NCI-H69 (cell line): ENCODE measurements at places on chromosomes 2 and 18.
A peak's percentile ranks its signal among the peaks of the same experiment; 100 is the strongest.

DNA sequence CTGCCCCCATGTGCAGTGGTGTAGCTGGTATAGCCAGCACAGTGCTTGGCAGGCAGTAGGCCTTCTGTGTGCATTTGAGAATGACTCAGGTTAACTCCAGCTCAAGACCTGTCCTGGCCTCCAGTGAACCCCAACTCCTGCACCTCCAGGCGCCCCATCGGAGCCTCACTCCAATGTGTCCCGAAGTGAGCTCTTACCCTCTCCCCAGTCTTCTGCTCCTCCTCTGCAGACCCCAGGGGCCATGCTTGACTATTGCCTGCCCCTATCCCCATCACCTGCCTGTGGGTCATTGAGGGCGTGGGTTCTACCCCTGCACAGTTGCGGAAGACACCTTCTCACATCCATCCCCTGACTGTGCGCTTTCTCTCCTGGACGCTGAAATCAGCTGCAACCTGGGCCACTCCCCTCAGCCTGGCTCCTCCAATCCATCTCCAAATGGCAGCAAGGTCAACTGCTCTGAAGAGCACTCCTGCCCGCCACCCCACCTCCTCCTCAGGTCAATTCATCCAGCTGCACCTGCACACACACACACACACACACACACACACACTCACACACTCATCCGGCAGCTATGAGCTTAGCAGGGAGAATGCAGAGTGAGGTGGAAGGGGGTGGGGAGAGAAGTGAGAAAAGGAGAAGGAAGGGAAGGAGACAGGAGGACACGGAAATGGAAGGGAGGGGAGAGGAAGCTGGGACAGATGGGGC lies 130.3 kb upstream of the GLI2 start:
- peak; percentile 13 for DNase-seq

GRCh38 chr2:59572227-59572626 lies 981.2 kb downstream of the BCL11A start:
- DNase-seq: no peak

- DNase-seq: peak; percentile 51
Observed at GRCh38 chr18:6781142-6781714, 51.7 kb downstream of the ARHGAP28 start.

DNA sequence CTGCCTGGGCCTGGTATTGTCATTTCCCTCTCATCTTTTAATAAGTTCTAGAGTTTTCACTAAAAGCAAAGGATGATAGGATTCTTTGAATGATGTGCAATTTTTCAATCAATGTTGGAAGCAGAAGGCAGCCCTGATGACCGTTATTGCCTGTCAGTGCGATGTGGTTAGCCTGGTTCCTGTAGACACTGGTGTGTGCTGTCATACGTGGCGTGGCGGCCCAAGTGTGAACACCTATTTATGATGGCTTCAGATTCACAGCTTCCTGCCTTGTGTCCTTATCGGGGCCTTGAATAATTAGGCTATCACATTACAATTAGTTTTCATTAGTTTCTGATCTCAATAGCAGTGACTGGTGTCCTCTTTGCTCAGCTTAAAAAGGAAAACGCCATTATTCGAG lies 218.5 kb downstream of the TPGS2 start:
- no peak for DNase-seq

DNA sequence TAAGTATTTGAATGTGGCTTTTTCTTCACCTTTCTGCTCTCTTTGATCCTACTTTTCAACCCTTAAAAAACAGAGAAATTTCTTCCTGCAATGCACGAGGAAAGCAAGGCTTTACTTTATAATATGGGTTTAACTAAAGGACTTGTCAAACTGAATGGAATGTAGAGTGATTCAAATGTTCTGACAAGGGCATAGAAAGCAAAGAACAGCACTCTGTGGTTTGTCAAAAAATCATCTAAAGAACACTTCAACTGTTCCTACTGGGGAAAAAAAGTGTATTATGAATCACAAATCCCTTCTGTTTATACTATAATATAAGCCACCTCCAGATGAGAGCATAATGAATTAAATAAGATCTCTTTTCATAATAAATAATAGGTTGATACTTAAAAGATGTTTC lies 45.0 kb upstream of the RIT2 start:
- DNase-seq: no peak

DNA sequence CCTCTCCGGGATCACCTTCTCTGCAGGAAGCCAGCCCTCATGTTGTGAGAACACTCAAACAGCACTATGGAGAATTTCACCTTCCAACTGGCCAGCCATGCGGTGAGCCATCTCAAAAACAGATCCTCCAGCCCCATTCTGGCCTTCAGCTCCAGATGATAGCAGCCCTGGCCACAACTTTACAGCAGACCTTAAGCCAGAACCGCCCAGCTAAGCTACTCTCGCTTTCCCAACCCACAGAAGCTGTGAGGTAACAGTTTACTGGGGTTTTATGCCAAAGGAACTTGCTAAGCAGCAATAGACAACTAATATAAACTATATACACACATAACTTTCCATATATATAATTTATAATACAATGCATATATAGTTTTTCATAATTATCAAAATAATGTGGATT lies 11.6 kb upstream of the PTPN4 start:
- no peak for DNase-seq

DNA sequence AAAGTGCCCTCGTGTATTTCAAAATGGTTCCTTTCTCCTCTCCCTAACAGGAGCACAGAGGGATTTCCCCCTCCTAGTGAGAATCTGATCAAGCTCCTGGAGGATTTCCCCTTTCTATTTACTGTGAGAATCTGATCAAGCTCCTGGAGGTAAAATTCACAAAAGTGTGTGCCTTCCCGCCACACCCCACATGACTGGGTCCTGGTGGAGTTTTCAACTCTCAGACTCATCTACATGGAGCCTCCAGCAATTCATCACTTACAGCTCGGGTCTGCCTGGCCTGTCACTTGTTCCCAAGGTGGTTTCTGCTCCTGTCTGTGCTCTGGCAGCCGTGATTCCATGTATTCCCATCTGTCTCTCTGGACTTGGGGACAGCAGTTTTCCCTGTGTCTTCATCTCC lies 590.7 kb downstream of the FBXO15 start:
- DNase-seq: no peak

- DNase-seq: no peak
Observed at GRCh38 chr2:213266421-213266820, 17.8 kb upstream of the SPAG16 start.
